IPS-NIHi11 (cell line): ENCODE measurements at places on chromosomes 6 and 20.
A peak's percentile ranks its signal among the peaks of the same experiment; 100 is the strongest.

GRCh38 chr6:168655462-168656152 lies 214.6 kb downstream of the SMOC2 start:
- DNase-seq, result no peak

- no peak for DNase-seq
These were observed 59.6 kb upstream of the LAMP5 start for GRCh38 chr20:9454791-9455190.

DNA sequence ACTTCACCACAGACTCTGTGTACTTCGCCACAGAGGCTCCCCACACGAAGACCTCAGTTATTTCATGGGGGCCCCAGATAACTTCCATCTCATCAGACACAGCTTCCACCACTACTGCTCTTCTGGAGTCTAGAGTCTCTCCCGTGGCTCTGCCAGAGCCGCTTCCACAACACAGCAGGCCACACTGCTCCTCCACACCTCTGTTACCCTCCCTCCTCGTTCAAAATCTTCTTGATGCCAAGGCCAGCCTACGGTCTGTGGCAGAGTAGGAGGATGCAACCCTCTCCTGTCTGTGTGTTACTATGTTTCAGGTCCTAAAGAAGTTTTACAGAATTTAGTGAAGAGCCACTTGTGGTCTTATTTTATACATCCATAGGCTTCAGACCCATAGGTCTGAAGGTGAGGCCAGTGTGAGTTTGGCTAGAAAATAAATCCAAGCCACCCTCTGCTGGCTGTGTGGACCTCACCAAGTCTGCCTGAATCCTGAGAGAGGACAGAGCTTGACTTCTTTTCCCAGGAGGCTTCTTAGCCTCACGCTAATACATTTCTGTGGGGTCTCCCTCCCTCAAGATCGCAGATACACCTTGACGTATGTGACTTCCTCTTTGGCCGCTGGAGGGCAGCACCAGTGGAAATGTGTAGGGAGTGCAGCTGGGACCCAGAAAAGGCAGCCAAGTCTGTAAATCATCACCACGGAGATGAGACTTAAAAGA lies 197.7 kb downstream of the FAXC start:
- DNase-seq, result peak; percentile 68

- DNase-seq, result peak; percentile 37
These were observed 8.1 kb upstream of the TSPYL1 start for GRCh38 chr6:116287689-116288282.

- no peak for DNase-seq
These were observed 23.5 kb downstream of the SNAP25 start for GRCh38 chr20:10242166-10242565.

DNA sequence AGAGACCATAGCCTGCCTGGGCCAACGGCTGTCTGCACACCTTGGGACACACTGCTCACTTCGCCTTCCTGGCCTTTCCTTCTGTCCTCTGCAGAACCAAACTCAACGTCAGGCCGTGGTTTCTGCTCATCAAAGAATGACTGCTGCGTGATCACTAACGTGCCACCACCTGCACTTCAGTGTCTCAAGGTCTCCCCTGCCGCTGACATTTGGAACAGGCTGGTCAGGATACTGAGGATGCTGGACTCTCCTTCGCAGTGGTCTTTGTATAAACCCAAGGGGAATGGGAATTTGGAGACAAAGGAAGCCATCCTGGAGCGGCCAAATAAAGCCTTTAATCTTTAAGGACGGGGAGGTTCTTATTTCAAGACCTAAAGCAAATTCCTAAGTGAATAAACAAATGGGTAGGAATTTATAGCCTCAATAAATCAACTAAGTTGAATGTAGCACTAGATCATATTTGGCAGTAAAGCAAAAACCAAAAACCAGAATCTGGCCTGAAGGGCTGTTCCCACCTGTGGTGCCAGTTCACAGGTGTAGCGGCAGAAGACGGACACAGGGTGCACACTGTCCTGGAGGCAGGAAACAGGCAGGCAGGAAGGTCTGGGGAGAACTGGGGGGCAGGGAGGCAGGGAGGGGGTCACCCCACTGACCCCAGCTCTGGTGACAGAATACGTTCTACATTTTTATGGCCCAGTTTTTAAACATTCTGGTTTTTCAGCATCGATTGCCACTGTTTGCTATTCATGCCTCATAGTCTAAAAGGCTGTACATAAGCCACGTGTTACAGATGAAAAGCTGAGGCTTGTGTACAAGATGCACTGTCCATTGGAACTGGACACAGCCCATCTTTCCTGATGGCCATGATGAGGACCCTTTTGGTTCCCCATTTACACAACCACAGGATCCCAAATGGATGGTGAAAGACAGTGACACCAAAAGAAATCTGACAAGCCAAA lies 36.6 kb downstream of the ABHD12 start:
- DNase-seq, result no peak
